ENCODE measurements at places on chromosomes 4 and X. TPM values are rescaled to one million over a fixed set of nuclear protein-coding genes. Genes with fewer than 3 reads are reported as not detected.

PORCN gene
- 30.5 TPM for total RNA-seq

AKAP17A gene
- total RNA-seq = 15.9 TPM

GRCh38 chr4:40827758-40828157 is 78.0 kb downstream of the NSUN7 start:
- H3K27ac ChIP-seq = no peak overlapping the region
- H3K4me3 ChIP-seq = no peak overlapping the region
- H3K4me1 ChIP-seq = no peaks in the 10 kb centered on the region
- no peak for DNase-seq

- H3K36me3 ChIP-seq = no peaks in the 10 kb centered on the region
- DNase-seq = no peak
- H3K27me3 ChIP-seq = no peaks in the 10 kb centered on the region
- no peak overlapping the region for H3K4me3 ChIP-seq
- no peak overlapping the region for H3K27ac ChIP-seq
- no peaks in the 10 kb centered on the region for H3K4me1 ChIP-seq
Measured at GRCh38 chr4:44736900-44737299, 10.5 kb upstream of the GNPDA2 start.

DNA sequence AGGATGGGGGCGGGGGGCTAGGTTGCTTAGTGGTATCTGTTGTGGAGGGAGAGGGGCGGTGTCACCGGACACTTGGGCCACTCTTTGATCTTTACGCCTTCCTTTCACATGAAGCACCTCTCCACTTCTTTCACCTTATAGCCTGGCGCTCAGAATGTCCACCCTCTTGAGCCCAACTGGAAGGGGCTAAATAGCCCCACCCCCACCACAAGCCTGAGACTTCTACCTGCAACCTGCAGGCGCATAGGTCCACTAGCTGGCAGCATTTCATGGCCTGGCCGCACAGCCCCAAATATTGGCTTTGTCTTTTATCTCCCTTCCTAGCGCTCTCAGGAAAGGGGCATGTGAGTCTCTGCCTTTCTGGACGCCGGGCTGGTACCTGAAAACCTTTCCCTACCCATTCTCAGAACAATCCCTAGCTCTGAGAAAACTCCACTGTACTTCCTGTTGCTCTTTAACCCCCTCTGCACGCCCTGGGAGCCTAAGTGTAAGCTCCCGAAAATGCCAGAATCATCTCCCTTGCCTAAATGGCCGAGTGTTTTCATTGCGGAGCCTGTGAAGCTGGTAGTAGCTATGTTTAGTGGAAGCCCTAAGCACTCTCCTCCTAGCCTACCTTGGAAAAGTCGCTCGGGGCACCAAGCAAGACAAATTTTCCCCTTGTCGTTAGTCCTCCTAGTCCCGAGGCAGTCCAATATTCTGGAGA is 1.2 kb upstream of the TRPC5 start:
- no peak for DNase-seq
- H3K27ac ChIP-seq = no peak overlapping the region
- no peaks in the 10 kb centered on the region for H3K4me1 ChIP-seq
- no peaks in the 10 kb centered on the region for H3K27me3 ChIP-seq
- no peaks in the 10 kb centered on the region for H3K36me3 ChIP-seq
- no peak overlapping the region for H3K4me3 ChIP-seq

- H3K27ac ChIP-seq = no peak overlapping the region
- no peaks in the 10 kb centered on the region for H3K4me1 ChIP-seq
- H3K4me3 ChIP-seq = no peak overlapping the region
- H3K36me3 ChIP-seq = no peaks in the 10 kb centered on the region
Measured at GRCh38 chrX:97539970-97540519, 656.3 kb downstream of the RPA4 start.

Data from astrocyte (in vitro differentiated cells and primary cell).